Activated CD8-positive, alpha-beta memory T cell treated with anti-CD3 and anti-CD28 coated beads for 1 hour (primary cell): ENCODE measurements at places on chromosomes 1 and 21.

DNA sequence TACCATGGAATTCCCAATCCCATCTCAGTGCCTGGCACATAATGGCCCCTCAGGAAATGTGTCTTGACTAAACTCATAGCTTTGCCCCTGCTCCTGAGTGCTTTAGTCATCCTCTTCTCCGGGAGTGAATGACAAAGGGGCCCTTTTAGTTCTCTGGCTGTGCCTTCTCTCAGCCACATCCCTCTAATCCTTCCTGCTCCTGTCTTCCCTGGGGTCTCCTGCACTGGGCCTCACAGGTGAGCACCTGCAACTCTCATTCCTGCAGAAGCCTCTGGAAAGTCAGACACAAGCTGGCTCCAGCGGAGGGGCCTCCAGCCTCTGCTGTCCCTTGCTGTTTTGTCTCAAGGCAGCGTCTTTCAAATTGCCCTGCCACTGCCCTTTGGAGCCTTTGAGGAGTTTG is 14.0 kb upstream of the ETV3L start:
- DNase-seq = no peak

- no peak for DNase-seq
These were observed 32.8 kb downstream of the ELK4 start for GRCh38 chr1:205598841-205599668.

GRCh38 chr1:25902462-25902861 is 3.8 kb downstream of the STMN1 start:
- DNase-seq = no peak

DNA sequence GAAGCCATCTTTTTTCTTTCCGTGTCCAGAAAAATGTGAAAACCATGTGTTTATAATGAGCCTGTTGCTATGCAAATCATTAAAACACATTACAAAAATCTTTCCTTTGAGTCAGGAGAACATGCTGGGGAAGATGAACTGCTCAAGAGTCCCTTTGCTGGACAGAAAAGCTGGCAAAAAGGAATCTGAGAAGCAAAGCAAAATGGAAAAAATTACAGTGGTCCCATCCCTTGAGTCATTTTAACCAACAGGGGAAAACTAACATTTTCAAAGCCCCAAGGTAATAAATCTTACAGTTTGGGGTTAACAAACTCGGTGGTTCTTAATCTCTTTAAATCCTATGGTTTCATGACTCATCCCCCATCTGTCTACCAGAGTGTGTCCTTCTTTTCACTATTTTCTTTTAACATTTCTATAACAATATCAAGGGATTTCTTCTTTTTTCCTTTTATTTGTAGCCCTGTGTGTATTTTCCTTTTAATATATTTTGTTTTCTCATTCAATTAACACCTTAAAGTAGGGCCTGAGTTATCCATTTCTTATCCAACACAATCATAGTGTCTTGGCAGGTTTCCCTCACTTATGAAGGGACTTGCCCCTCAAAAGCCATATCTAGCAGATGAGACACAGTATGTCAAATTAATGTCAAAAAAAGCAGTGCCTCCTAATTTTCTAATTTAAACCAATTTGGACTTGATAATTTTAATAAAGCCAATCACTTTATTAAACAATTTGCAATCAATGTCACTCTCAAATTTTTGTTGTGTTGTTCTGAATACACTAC is 105.4 kb downstream of the PTPN14 start:
- DNase-seq = no peak
